ENCODE measurements at places on chromosomes 5 and 9. TPM values are rescaled to one million over a fixed set of nuclear protein-coding genes. Genes with fewer than 3 reads are reported as not detected.

Gene RANBP17
- total RNA-seq = 0.83 TPM

Gene PANK3
- 30.4 TPM for total RNA-seq

Gene GRM6
- not detected for total RNA-seq

Gene CDH9
- total RNA-seq = not detected

Gene SLC6A19
- total RNA-seq = not detected

Gene CHSY3
- total RNA-seq = 1.7 TPM

Gene HCN1
- total RNA-seq = not detected

Gene BTNL3
- total RNA-seq = not detected

Gene NXNL2
- total RNA-seq = 2.0 TPM

Gene TEK
- 6.4 TPM for total RNA-seq

Gene ZNF618
- 10.4 TPM for total RNA-seq

Gene NR4A3
- 2.0 TPM for total RNA-seq

Gene CDH6
- 77.2 TPM for total RNA-seq

Gene TMEM215
- total RNA-seq = not detected

Gene SPINK13
- not detected for total RNA-seq

Gene ARSI
- 12.1 TPM for total RNA-seq

Gene NPR2
- 48.6 TPM for total RNA-seq

Gene RAD23B
- 141 TPM for total RNA-seq

Gene FABP6
- total RNA-seq = not detected

Gene EGFLAM
- 3.0 TPM for total RNA-seq

Gene MAST4
- total RNA-seq = 10.8 TPM

Data from smooth muscle cell of trachea (primary cell).